ENCODE measurements at places on chromosomes 5 and 9.

DNA sequence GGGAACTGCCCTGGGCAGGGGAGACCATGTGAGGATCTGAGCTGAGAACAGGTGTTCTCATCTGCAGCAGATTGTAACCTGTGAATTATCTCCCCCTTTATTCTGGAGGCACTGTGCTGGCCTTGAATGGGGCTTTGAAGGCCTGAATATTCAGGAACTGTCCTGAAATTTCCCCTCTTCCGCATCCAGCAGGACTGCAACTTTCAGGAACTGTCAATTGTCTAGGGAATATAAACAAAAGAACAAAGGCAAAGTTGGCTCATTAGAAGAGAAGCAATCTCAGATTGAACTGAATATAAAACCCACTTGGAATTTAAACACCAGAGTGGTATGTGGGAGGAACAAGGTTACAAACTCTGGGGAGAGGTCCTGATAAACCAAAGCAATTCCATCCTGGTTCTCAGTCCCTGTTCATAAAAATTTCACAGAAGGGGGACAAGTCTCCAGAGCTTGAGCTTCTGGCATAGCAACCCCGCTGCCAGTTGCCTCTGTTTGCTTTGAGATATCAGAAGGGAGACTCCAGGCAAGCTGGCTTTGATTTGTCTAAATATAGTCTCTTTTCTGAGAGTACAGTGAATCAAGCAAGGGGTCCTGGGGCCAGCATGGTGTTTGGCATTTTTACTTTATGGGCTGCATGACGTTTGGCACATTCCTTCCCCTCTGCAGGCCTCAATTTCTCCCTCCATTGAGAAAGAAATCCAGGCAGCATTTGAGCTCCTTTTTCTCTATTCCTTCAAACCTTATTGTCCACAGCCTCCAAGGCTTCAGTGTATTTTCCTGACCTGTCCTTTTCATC, 47.5 kb downstream of the ADRB2 start:
- DNase-seq = no peak

GRCh38 chr5:8196061-8196460, 327.1 kb downstream of the MTRR start:
- DNase-seq = no peak

- DNase-seq = no peak
These were observed 21.5 kb downstream of the COL5A1 start for GRCh38 chr9:134663084-134663483.

DNA sequence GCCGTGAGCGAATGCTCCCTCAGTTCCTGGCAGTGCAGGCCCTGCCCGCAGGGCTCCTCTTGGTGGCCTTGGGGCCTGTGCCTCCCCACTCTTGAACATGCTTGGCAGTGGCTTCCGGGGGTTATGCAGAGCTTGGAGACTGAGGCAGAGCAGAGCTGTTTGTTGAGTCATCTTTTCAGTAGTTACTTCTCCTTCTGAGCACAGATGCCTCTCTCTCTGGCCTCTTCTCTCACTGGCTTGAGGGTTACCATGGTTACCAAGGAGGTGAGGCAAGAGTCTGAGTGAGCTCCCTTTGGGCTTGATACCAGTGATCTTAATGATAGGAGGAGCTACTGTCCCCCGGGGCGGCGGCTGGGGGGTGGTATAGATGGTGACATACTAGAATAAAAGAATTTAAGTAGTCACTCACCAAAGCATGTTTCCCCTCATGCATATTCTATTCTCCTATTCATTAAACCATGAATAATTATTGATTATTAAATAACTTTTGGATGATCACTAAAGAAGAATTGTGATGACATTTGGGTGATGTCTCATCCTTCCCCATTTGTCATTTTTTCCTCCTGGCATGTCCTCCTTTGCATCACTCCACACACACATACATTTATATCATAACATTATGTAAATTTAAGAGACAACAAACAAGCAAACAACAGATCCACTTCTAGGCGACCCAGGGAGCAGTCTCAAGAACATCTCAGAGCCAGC, 111.1 kb downstream of the ARHGAP26 start:
- DNase-seq = no peak

- no peak for DNase-seq
These were observed 23.8 kb downstream of the TYRP1 start for GRCh38 chr9:12716823-12717600.

- no peak for DNase-seq
These were observed 23.6 kb downstream of the TERT start for GRCh38 chr5:1270933-1271914.
